ENCODE measurements at places on chromosomes 5 and 9.
A peak's percentile ranks its signal among the peaks of the same experiment; 100 is the strongest.

DNA sequence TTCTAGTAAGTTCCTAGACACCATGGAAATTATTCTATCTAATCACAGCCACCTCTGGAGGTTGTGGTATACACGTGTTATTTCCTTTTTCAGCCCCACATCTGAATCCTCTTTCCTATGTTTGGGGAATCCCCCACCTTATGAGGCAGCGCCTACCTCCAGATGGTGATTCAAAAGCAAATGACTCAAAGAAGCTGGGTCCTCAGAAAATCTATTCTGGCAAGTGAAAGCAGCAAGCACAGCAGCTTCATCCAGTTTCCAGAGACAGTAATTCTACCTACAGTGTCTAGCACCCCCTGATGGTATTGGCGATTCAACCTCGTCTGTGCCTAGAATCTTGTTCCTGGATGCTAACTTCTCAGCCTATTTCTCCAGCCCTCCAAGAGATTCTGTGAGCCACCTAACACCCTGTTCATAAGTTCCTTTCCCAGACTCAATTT, 43.0 kb downstream of the STRBP start:
- DNase-seq = peak; percentile 54

- DNase-seq = no peak
These were observed 376 bp downstream of the ANKRD18B start for GRCh38 chr9:33524306-33524947.

DNA sequence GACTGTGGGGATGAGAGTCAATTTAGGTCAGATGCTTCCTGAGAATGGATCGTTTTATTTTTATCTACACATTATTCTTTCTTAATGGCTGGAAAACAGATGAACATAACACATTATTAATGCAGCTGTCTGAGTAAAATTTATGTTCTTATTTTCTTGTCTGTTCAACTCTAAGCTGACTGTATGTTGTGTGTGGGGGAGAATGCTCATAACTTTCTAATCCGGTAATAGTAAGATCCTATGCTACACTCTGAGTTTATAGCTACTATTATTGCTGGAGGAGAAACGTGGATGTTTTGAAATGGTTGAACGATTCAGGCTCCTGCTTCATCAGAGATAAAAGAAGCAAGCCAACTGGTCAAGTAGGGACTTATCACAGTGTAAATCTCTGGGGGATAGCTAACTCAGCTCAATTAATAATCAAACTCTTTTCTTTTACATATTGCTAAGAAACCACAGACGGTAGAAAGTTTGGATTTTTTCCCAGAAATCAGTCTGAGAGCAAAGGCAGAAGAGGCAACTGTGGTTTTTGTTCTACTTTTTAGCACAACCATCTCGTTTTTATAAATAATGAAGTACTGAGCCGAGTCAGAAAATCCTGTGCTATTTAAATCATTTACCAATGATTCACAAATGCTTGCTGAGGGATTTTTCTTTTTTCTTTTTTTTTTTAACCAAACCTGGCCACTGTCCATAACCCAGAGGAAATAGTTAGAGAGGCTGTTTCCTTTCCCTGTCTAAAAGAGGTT, 265.0 kb upstream of the FAM174A start:
- DNase-seq = peak; percentile 39

- DNase-seq = no peak
These were observed 32.0 kb downstream of the UNC13B start for GRCh38 chr9:35193762-35194161.

DNA sequence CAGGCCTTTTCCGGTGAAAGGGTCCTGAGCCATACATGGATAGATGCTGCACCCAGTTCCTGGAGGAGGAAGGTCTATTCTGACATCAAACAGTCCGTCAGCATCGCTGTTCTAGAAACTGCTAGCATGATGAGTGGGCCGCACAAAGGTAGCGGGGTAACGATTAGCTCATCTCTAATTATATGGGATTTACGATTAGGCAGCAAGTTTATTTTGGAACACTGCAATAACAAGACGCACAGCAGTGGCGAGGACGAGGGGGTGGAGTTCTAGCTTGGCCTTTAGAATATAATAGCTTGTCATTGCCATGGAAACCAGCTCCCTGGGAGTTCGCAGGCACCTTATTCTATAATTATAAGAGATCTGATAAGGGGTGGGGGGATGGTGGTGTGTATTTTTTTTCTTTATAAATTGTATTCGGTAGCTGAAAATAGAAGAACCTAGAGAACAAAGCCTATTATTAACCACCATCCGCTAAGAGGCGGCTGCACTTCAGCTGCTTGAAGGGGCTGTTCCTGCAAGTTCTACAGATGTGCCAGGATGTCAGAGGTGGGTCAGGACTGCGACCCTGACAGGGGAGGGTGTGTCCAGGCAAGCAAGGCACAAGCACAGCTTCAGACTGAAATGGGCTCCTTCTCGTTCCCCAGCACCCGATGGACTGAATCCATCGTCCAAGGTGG, 311.0 kb downstream of the AGTPBP1 start:
- no peak for DNase-seq

GRCh38 chr5:132258102-132259068, 889 bp downstream of the PDLIM4 start:
- DNase-seq = peak; percentile 39

GRCh38 chr5:14762549-14763216, 98.2 kb downstream of the OTULIN start:
- DNase-seq = no peak

- DNase-seq = no peak
These were observed 3.4 kb upstream of the NSMF start for GRCh38 chr9:137462396-137462985.

- no peak for DNase-seq
These were observed at the start of gene TNFSF15 for GRCh38 chr9:114805670-114806525. Gene TNFSF15, minus strand, starts transcription at chr9:114806039. Its CDS starts 27 bp downstream, at chr9:114806012.
